ENCODE measurements at places on chromosomes 7 and 10.

- no peak for DNase-seq
Observed at GRCh38 chr10:21279217-21279575, 246.3 kb downstream of the SKIDA1 start.

DNA sequence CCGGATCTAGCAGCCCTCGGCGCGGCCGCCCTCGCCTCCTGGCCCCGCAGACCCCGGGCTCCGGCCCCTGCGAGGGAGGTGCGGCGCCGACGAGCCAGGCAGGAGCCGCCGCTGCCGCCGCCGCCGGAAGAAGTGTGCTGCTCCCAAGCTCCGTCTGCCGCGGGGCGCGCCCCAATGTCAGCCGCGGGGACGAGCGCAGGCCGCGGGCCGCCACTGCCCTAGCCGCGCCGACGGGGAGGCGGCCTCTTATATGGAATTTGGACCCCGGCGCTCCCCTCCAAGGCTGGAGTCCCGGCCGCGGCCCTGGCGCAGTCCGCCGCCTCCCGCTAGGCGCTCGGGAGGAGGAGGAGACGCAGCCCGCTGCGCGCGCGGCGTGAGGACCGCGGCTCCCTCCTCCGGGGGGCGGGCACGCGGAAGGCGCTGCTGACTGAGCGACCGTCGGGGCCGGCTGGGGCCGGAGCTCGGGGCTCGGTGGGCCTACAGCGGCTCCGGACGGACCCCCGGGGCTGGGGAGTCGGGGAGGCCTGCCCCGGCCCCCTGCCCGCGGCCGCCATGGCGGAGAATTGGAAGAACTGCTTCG, at the start of gene TRIM8:
TSS of gene TRIM8 (plus strand) at position 414 of the 580 bp plus-strand sequence. CDS start at position 553, 139 bp downstream.
- peak; percentile 73 for DNase-seq

GRCh38 chr10:96168546-96168945, 38.4 kb downstream of the ZNF518A start:
- DNase-seq = no peak

GRCh38 chr10:58765910-58766309, 253.2 kb downstream of the BICC1 start:
- DNase-seq = no peak

GRCh38 chr10:88244781-88245625, 338.1 kb downstream of the RNLS start:
- no peak for DNase-seq

- DNase-seq = no peak
Observed at GRCh38 chr10:1420661-1421362, 316.5 kb downstream of the ADARB2 start.

GRCh38 chr10:23095966-23096801, 805 bp downstream of the MSRB2 start:
- DNase-seq = peak; percentile 52

GRCh38 chr7:129169171-129169671, 19.2 kb upstream of the SMO start:
- DNase-seq = peak; percentile 35

- DNase-seq = no peak
Observed at GRCh38 chr10:124392626-124393342, 25.9 kb downstream of the OAT start.

GRCh38 chr10:133555521-133555920, 9.9 kb downstream of the SYCE1 start:
- no peak for DNase-seq

- no peak for DNase-seq
Observed at GRCh38 chr10:78304091-78305045, 270.7 kb downstream of the RPS24 start.

DNA sequence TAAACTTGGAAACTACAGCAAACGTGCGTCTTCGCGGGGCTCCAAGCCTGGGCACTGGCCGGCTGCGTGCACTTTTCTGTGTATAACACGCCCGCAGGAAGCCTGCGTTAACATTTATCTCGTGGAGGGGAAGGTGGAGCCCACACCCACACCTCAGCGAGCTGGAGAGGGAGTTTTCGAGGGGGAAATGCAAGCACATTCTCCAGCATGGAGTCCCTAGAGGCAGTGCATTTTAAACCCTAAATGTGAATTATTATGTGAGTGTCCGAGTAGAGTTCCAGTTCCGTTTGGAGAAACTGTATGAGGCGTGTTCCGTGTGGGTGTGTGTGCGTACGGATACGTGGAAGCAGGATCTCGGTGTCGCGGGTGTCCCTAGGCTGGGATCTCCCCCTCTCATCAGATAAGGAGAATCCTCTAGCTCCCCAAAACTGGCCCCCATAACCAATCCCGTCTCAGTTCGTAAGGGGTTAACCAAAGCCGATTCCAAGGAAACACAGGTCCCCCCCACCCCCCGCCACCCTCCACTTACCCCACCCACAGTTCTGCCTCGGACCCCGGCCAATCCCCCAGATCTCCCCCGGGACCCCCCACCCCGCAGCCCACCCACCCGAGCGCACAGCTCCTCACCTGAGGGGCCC, 403 bp downstream of the CDK6 start:
- peak; percentile 54 for DNase-seq

DNA sequence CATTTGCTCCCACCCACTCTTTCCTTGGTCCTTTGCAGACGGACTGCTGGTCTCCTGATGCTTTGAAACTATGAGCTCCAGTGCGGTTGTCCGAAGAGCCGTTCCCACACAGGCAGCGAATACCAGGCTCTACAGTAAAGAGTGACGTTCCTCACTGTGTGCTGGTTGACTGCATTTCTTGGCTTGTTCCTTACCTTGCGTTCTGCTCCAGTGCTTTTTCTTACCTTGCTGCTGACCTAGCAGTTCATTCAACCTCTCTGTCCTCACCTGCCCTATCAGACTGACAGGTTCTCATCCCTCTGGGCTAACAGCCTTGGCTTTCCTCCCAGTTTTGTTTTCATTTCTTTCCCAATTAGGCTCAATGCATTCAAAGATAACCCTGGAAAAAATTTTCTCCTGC, 214.8 kb downstream of the TMEM178B start:
- DNase-seq = no peak

DNA sequence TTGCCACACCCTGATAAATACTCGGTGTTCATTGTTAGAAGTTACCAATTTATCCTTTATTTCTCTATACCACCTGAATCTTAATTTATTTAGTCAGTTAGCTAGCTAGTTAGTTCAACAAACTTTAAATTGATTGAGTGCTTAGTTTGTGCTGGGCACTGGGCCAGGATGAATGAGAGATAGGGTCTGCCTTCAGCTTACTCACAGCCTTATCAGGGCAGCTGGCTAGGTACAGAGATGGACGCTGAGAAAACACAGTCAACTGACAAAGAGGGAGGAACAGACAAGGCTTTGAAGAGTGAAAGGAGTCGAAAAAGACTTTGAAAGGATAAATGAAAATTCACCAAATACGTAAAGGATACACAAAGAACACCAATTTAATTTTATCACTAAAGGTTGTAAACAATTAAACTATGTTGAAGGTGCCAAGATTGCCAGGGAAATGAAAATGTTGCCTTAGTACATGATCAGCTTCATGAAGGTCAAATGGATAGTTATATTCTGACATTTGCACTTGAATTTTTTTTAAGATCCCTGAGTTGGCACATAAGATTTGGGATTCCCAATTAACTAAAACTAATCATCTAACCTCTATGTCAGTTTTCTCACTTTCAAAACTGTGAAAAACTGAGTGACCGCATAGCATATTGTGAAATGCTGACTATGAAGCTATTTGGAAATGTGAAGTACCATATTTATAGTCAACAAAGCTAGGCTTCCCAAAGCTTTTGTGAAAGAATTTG, 2.1 kb downstream of the CAV2 start:
- peak; percentile 61 for DNase-seq

GRCh38 chr10:129498680-129499079, 31.6 kb downstream of the MGMT start:
- no peak for DNase-seq

DNA sequence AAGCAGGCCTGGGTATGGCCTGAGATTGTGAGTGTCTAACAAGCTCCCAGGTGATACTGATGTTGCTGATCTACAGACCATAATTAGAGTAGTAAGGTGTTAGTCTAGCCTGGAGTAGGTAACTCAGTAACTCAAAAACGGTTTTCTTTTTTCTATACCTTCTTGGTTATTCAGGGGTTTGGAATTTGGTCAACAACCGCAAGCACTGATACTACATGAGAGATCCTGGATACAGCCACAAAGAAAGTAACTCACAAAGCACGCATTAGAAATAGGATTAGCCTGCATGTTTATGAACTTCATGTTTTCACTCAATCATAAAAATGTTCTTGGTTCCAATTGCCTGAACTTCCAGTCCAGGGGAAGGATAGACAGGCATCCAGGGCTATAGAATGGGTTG, 803.5 kb downstream of the MAGI2 start:
- no peak for DNase-seq

- DNase-seq = no peak
Observed at GRCh38 chr7:116028787-116029186, 1.8 kb downstream of the TFEC start.

DNA sequence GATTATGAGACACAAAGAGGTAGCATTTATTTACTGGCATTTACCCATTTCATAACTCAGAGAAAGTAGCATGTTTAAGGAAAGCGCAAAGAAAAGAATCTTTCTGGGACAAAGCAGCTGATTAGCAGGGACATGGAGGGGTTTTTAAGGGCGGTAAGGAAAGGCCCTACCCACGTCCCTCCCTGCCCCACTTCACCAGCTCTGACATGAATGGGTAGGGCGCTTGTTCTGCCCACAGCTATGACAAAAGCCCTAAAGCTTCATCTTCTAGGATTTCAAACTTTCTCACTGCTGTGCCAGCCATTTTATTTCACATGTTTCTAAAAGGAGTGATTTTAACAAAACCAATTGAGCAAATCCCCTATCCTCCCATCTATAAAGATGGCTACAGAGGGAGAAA, 406.9 kb upstream of the KLF6 start:
- no peak for DNase-seq

DNA sequence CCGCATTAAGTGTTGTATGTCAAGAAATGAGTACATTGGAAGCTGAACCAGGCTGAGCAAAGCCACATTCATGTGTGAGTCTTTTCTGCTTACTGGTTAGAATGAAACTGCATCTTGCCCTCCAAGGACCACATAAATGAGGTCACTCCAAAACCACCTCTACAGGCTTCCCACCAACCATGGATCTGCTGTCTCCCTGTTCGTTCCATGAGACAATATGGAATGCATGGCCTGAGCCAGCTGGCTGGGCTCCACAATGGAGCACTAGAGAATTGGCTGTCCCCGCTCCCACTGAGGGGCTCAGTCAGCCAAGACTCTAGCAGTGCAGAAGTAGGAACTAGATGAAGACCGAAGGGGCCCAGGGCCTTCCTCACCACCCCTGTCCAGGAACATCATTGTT, 120.8 kb downstream of the TNS3 start:
- DNase-seq = peak; percentile 52

GRCh38 chr10:28619455-28619854, 57.9 kb upstream of the BAMBI start:
- no peak for DNase-seq

- DNase-seq = peak; percentile 92
Observed at GRCh38 chr10:99681553-99681952, 22.2 kb downstream of the ENTPD7 start.

GRCh38 chr10:59361663-59362143, 646 bp downstream of the FAM13C start:
- no peak for DNase-seq

DNA sequence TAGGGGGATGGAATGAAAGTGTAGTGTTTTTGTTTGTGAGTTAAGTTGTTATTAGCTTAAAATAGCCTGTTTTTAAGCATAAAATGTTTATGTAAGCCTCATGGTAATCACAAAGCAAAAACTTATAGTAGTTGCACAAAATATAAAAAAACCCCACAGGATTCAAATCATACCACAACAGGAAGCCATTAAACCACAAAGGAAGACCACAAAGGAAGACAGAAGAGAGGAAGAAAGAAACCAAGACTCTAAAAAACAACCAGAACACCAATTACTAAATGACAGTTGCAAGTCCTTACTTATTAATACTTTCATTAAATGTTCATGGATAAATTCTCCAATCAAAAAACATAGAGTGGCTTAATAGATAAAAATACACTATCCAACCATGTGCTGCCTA, 63.6 kb downstream of the ANKRD7 start:
- no peak for DNase-seq

GRCh38 chr7:139559364-139560105, 36.0 kb downstream of the CLEC2L start:
- no peak for DNase-seq

DNA sequence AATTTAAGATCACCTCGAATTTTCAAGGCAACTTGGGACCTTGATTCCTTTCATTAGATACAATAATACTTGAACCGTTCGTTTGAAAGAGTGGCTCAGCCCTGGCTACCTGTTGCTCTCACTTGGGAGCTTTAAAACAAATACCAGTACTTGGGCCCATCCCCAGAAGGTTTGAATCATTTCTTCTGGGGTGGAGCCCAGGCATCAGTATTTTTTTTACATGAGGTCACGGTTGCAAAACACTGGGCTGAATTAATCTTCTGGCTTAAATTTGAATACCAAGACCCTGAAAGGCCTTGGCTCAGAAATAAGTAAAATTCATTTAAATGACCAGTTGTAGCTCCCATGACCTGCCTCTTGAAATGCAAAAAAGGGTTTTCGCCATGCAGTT, 214.9 kb downstream of the CREB5 start:
- DNase-seq = peak; percentile 72

DNA sequence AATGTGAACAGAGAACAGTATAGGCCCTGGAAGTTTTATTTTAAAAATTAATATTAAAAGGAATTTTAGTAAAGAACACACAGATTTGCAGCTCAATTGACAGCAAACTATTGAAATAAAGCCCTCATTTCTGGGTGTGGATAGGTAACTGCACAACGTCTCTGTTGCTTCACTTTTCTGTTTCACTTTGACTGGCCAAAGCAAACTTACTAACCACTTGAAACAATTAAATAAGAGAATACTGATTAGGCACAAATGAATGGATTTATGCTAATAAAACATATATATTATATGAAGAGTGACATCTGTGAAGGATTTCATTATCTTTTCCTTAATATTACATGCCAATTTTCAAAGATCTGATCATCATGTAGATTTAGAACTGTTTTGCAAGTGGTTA, 11.9 kb downstream of the ZNF804B start:
- no peak for DNase-seq

DNA sequence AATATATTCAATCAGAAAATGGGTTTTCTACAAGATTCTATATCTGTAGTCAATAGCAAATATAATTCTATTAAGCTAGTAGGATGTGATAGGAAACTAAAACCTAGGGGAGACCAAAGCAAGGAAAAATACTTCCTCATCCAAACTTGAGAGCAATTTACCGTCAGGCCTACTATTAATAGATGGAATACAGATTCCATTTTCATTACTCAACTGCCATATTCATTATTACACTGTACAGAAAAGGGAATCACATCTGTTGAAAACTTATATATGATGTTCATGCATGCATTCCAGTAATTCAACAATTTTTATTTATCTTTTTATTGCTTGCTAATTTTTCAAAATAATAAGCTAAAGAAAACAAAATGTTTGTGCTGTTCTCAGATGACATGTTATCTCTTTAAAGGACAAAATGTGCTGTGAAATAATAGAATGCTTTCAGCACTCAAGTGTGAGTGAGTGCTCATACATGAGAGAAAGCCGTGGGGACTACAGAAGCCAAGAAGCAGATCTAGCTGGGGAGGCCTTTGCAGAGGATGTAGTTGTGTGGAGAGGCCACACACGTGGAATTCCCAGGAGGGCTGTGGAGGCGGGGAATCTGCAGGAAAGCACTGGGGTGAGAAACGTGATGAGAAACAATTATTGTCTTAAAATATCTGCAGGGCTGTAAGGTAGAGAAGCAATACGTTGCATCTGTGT, 110.0 kb downstream of the EGFR start:
- DNase-seq = peak; percentile 55

- peak; percentile 31 for DNase-seq
Observed at GRCh38 chr7:132141109-132141508, 435.2 kb downstream of the PLXNA4 start.
